ENCODE measurements at places on chromosomes 12 and 14.

DNA sequence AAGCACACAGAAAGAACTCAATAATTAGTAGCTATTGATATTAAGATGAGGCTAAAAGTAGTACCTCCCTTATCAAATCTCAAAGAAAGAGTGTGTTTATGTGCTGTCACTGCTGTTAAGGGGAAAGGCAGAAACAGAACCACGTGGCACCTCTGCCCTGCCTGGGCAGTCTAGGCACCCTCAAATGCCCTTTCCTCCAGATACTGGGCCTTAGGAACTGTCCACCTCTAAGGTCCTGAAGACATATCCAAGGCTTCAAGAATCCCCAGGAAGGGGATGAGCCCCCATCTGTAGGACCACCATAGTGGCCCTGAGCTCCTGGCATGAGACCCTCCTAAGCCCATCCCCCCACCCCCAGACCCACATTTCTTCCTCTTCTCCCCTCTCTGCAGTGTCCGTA lies 29.1 kb downstream of the NGB start:
- no peak for DNase-seq

GRCh38 chr14:77502109-77502782 lies 3.6 kb upstream of the ISM2 start:
- DNase-seq = no peak

GRCh38 chr14:101599234-101599885 lies 38.1 kb downstream of the DIO3 start:
- no peak for DNase-seq

DNA sequence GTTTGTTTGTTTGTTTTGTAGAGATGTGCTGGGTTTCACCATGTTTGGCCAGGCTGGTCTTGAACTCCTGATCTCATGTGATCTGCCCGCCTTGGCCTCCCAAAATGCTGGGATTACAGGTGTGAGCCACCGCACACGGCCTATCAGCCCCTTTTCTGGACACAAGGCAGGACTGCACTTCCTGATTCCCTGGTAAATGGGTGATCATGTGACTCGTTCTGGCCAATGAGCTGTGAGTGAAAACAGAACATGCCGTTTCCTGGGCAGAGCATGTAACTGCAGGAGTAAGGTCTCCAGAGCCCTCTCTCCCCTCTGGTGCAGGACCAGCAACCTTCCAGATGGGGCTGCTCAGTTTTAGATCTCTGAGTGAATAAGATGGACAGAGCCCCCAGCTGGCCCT lies 92.7 kb downstream of the ITPK1 start:
- DNase-seq = no peak

DNA sequence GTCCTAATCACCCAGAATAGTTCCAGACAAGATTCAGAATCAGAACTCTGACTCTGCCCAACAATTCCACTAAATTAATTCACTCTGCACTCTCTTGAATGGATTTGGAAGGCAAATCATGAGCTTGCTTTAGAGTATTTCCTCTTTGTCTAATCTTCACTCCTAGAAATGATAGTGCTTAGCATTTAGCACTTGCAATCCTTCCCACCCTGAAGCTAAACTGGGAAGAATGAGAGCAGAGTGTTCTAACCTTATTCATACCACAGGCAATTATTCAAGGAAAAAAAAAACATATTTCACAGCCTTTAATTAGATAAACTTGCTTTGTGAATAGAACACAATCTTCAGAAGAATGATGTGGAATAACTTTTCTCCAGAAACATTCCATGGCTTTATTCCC lies 264.6 kb downstream of the PAWR start:
- no peak for DNase-seq

DNA sequence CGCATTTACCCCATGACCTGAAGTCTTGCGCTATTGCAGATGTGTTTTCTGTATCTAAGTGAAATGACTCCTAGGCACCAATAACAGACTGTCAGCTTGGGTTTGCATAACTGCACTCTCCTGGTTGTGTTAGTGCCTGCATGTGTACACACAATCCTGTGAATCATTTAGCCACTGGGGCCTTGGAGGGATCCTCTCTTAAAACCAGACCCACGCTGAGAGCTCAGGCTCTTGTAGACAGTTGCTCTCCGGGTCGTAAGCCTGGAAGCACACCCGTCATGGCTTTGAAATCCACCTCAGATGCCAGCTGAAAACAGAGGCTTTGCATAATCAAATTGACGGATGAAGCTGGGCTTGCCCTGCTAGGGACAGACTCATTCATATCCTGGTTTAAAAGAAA lies 79.2 kb upstream of the RBM19 start:
- no peak for DNase-seq

DNA sequence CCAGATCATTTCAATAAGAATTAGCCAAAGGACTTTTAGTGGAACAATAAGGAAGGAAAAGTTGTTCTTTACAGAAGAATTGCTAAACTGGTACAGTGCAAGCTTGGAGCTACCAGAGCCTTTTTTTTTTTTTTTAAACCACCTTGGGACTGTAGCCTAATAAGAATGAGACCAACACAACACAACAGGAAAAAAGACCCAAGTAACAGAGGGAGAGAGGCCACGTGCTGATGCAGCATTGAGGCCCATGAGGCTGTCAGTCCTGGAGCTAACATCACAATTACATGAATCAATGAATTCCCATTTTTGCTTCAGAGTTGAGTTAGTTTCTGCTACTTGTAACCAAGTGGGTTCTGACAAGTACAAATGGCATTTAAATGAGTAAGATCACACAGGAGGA lies 149.0 kb upstream of the EEA1 start:
- DNase-seq = no peak

- no peak for DNase-seq
Measured at GRCh38 chr12:56425940-56426438, 23.2 kb downstream of the TIMELESS start.

- no peak for DNase-seq
Measured at GRCh38 chr12:23941780-23942179, 7.7 kb downstream of the SOX5 start.

DNA sequence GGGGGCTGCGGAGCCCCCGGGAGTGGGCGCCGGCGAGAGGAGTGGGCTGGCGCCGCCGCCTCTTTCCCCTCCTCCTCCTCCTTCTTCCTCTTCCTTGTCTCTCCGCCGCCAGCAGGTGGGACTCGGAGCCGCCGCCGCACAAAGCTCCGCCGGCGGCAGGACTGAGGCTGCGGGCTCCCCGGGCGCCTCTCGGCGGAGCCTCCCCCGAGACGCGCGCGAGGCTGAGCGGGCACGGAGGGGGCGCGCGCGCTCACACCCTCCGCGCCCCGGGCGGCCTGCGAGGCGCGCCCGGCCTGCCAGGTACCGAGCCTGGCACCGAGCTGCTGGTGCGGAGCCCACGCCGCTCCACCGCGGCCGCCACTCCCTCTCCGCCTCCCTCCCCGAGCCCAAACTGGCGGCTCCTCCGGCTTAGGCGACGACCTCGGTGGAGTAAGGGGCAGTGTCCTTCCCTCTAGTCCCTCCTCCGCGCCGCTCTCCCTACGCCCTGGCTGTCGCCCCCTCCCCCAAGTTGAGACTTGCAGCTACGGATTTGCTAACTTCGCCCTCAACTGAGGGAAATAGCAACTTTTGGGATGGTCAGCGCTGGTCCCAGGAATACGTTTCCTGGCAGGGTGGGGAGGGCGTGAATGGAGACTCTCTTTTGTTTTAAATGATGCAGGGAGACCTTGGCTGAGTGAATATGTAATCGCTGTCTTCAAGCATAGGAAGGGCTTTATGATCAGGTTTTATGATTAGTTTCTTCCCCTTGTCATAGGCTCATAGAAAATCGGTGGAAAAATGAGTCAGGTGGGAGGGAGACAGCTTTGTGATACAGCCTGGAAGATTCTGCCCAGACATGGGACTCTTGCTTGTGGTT lies 199.5 kb upstream of the CAND1 start:
- peak; percentile 9 for DNase-seq

- no peak for DNase-seq
Measured at GRCh38 chr12:116365114-116365513, 87.6 kb upstream of the MED13L start.

DNA sequence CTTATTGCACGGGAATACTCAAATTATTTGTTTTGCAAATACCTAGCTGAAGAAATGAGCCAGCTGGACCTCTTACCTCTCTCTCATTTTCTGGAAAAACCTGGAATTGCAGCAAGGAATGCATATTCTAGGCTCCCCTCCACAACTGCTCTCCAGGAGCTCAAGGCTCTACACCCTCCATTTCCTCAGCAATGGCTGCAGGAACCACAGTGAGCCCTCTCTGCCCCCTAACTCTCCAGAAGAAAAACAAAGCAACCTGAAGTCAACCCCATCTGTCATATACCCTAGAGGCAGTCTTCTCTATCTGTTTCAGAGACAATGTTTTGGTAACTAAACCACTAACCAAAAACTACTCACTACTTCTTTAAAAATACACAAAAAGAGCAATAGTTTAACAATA lies 221.6 kb downstream of the SLC25A21 start:
- DNase-seq = no peak

- DNase-seq = no peak
Measured at GRCh38 chr14:61409782-61410181, 88.4 kb downstream of the PRKCH start.

GRCh38 chr14:103896578-103896977 lies 31.7 kb upstream of the TDRD9 start:
- DNase-seq = no peak

DNA sequence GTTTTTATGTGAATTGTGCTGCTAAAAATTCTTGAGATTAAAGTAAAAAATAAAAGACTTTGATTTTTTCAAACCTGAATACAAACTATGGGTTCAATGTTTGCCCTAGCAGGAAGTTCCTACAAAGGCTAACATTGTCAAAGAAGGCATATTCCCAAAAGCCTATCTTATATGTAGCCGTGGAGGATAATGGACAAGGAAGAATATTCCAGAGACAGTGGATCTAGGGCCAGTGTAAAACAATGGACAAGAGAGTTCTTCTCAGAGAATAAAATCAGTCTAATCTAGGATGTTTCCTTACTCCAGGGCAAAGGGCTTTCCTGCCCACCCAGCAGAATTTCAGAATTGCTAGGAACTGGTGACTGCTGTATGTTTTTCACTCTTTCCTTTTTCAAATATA lies 359.2 kb upstream of the ATP2B1 start:
- DNase-seq = no peak

DNA sequence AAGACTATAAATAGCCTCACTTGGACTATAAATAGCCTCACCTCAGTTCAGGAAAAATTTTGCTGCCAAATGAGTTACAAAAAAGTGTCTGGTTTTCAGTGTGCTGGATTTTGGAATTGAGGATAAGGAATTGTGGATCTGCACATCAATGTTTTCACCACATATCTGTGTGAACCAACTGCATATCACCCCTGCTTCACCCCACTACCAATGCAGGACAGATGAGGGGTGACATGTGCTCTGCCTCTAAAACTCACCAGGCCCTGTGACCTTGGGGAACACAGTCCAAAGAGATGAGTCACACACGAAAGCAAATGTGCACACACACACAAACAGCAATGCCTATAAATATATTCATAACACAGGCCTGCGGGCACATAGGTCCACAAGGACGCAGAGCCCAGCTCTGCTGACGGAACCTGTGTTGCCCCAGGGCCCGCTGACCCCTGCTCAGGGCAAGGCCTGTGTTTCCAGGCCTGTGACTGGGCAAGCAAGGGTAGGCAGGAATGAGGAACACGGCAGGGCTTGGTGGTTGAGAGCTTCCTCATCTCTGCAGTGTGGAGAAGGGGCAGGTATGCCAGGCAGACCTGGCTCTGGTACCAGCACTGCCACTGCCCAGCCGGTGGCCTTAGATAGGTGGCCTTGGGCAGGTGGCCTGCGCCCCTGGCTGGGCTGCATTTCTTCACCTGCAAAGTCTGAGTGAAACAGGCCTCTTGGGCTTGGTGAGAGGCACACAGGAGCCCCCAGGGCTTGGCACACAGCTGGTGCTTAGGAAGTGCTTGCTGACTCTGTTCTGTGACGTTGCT lies 82.4 kb downstream of the ARL6IP4 start:
- DNase-seq = peak; percentile 71

DNA sequence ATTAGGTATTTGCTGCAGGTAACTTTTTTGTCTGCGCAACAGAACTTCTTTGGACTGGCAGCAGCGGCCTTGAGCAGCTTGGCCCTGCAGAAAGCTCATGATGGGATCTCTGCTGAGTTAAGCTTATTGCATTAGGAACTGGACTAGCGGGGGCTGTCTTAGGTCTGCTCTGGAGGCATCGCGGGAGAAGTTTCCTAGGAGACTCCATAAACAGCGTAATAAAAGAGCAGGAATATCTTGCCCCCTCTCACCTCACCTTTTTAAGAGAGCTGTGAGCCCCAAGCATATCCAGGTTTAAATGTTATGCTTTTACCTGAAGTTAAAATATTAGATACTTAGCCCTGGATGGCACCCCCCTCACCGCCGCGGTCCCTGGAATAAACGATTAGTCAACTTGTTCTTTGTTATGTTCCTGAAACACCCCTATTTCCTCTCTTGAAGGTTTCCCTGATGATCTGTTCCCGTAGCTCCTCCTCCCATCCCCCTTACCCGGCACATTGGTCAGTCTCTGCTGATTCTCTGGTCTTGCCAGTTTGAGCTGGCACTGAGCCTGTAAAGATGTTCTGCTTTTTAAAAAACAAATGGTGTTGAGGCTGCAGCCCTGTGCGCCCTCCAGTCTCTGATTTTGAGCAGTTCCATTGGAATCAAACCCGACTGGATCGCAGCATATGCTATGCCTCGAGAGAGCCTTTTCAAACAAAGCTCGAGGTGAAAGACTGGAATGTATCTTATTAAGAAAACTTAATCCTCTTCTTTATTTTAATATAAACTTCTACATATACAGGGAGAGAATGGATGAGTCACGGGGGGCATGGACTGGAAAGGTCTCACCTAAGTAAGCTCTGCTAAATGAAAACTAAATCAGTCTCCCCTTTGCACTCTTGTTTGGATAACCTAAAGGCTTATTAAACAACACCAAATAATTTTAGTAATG lies 1.9 kb downstream of the MLXIP start:
- peak; percentile 77 for DNase-seq

DNA sequence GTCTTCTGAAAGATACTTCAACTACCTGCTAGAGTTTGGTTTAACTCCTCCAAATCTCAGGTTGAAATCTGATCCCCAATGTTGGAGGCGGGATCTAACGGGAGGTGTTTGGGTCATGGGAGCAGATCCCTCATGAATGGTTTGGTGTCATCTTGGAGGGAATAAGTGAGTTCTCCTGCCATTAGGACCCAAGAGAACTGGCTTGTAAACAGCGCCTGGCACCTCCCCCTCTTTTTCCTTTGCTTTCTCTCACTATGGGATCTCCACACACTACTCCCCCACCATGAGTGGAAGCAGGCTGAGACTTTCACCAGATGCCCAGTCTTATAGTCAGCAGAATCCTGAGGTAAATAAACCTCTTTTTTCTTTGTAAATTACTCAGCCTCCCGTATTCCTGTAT lies 2.5 kb downstream of the CNIH1 start:
- DNase-seq = no peak

GRCh38 chr12:95214466-95214865 lies 2.8 kb downstream of the FGD6 start:
- DNase-seq = no peak

DNA sequence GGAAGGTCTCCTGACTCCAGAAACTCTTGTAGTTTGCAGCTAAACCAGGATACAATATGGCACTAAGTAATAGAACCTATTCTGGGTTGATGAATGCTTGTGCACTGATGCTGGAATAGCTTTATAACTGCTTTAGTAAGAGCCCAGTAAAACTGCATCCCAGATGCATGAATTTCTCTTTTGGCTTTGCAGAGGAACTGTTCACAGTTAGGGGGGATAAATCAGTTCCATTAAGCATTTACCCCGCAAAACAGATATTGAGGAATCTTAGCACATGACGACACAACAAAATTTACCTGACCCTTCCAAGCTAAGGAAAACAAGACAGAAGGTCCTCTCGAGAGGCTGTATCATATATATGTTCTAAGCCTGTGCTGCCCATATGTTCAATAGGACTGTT lies 457.4 kb downstream of the FOXG1 start:
- DNase-seq = no peak

- DNase-seq = no peak
Measured at GRCh38 chr14:23359167-23359626, 5.8 kb downstream of the EFS start.
